Right ventricle myocardium superior (tissue), 1 donor: ENCODE measurements at places on chromosomes 12 and 14. TPM values are rescaled to one million over a fixed set of nuclear protein-coding genes. Genes with fewer than 3 reads are reported as not detected.
A peak's percentile ranks its signal among the peaks of the same experiment; 100 is the strongest.

DNA sequence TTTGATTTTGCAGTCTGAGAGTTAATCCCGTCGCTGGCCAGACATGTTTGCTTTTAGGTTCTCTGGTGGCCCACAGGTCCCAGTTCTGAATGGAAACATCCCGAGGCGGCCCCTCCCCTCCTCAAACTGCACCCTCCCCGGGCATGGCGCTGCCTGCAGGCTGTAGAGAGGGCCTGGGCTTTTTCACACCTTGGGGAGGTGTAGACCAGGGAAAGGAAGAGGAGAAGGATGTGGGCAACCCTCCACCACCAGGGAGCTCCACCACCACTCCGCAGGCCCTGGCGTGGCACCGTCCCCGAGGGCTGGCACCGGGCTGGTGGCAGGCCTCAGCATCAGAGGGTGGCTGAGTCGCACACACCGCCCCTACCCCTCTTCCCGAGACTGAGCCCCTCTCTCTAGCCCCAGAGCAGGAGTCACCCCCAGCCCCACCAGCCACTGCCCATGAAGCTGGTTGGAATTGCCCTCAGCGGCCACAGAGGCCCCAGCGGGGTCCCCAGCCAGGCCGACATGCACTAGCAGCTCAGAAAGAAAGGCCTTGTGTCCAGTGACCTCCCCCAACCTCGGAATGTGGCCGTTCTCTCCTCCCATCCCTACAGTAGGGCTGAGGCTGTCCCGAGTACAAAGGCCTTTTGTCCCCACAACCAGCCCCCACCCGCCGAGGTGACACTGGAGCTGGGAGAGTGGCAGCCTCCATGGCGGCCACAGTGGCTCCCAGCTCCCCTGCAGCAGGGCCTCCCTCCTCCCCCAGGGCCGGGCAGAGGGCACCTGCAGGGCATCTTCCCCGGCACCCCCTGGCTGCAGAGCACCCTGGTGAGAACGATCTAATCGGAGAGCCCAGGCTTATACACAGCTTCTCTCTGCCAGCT lies 23.5 kb upstream of the INF2 start:
- peak; percentile 61 for DNase-seq

DNA sequence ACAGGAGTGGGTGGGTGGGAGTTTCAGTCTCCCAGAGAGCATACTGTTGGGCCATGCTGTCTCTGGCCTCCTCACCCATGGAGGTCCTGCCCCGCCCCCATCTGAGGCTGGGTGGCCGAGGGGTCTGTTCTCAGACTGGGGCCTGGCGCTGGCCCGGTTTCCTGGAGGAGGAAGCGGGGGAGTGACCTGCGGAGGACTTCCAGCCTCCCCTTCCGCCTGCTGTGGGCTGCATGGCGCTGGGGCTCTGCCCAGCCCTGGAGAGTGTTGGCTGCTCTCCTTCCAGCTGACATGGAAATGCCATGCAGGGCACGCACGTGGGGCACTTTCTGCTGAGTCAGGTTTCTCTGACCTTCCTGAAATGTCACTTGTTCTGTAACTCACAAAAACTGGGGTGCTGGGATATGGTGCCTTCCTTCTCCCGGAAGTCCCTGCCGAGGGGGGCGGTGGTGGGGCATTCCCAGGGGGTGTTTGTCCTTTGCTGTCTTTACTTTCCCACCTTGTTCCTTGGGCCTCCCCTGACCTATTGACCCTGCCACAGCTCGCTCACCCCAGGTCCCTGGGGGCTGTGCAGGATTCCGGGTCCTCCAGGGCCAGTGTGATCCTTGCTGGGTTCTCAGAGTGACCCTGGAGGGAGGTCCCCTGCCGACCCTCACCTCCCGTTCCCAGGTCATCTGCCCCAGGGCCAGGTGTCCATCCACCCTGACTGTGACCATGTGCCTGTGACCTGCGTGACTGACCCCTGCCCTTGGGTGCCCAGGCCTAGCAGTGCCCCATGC lies 23.6 kb downstream of the PACS2 start:
- DNase-seq = peak; percentile 81

- DNase-seq = no peak
Measured at GRCh38 chr14:23071921-23072539, 14.7 kb upstream of the CDH24 start.

DNA sequence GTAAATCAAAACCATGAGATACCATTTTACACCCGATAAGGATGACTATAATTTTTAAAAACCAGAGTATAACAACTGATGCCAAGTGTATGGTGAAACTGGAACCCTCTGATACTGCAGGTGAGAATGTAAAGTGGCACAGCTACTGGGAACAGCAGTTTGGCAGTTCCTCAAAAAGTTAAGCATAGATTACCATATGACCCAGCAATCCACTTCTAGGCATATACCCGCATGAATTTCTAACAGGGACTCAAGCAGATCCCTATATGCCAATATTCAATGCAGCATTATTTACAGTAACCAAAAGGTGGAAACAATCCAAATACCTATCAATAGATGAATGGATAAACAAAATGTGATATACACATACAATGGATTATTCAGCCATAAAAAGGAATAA lies 57.4 kb downstream of the BAZ1A start:
- DNase-seq = no peak

- no peak for DNase-seq
Measured at GRCh38 chr12:46815809-46816208, 10.0 kb downstream of the SLC38A4 start.

DNA sequence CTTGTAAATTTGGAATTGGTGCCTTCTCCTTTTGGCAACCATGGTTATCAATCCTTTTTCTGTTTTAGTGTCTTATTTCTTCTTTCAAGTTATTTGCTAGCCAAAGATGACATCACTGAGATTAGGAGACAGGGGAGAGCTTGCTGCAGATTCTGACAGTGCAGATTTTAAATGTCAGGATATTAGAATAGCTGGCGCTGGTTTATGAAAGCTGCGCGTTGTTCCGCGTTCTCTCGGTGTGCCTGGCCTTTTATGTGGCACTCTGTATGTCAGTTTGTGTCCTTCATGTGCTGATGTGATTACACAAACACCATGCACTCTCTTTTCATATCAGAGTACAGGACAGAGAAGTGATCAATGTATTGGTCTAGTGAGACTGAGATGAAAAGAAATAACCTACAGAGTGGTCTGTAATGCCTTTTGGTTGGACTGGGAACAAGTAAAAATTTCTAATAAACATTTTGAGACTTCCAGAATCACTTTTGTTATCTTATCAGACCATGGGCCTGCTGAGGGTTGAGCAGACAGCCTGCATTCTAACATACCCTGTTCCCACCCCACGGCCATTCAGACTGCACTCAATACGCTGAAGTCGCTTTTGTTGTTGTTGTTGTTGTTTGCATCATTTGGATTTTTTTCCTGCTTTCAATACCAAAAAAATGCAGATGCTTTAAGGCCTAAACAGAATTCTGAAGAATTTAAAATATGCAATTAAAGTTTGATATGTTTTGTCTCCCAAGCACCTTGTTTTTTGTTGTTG lies 49.7 kb upstream of the TRAF3 start:
- no peak for DNase-seq

DNA sequence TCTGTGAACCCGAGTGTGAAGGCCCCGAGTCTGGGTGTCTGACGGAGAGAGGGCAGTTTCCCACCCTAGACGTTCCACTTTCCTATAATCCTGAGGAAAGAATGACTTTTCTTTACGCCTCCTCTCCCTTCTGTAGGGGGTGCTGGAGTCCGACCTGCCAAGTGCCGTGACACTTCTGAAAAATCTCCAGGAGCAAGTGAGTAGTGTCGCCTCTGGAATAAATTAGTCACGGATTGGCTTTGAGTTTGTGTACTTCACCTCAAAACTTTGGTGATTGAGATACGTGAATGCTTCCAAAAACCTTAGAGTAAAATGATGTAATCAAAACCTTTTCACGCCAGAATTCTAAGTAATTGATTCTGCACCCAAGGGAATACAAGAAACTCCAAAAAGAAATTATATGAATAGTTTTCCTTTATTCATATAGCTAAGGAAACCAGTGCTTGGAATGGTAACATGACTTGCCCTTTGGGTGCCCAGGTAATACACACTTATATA lies 452 bp downstream of the NGDN start:
- no peak for DNase-seq

DNA sequence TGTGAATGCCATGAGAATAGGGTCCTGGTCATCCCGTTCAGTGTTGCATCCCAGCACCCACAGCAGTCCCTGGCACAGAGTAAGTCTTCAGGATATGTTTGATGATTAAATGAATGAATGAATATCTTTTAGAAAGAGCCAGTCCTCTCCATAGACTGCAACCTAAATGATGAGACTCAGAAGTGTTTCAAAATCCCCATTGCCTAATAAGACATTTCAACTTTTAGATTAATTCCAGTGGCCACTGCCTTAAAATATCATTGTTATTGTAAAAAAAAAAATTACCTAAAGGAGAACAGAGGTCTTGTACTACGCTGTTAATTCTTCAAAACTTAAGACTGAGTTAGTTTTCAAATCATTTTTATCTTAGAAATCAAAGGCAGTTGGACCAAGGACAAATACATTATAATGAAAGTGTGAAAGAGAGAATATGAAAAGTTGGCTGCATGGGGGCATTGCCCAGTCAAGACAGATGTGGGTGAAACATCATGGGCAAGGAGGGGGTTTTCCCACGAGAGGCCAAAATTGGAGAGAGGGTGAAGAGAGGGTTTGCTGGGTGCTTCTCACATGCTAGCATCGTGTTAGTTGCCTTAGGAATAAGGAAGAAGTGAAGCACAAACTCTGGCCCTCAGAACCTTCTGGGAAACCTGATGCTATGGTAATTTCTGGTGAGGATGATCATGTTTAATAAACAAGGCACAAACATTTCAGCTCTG lies 26.3 kb upstream of the CPM start:
- DNase-seq = no peak

DNA sequence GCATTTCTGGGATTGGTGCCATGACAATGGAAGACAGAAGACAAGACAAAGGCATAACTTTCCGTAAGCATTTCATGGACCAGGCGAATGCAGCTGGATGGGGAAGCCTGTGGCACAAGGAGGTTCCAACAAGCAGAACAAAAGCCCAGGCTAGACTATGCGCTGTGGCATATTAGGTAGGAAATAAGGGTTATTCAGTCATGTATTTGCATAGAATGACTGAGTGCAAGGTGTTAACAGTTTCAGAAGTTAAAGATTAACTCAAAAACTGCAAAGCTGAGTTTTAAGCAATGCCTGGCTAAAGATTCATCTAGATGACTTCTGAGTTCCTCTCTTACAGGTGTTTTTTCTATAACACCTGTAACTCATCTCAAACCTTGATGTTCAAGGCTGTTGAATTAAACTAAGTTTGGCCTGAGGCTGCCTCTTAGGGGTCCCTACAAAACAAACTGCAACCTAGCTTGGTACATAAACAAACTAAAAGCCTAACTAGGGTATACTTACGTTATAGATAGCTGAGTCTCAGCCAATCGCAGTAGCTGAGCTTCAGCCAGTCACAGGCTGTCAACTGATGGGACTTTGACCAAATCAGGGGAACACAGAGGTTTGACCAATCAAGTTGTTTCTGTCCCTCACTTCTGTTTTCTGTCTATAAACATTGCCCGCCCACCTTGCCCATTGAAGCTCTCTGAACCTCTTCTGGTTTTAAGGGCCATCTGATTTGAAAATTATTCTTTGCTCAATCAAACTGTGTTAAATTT lies 52.2 kb upstream of the PLBD1 start:
- DNase-seq = no peak

- no peak for DNase-seq
Measured at GRCh38 chr14:45492876-45493275, 239.9 kb upstream of the MIS18BP1 start.

- DNase-seq = no peak
Measured at GRCh38 chr12:79331870-79332269, 358.9 kb downstream of the PAWR start.

DNA sequence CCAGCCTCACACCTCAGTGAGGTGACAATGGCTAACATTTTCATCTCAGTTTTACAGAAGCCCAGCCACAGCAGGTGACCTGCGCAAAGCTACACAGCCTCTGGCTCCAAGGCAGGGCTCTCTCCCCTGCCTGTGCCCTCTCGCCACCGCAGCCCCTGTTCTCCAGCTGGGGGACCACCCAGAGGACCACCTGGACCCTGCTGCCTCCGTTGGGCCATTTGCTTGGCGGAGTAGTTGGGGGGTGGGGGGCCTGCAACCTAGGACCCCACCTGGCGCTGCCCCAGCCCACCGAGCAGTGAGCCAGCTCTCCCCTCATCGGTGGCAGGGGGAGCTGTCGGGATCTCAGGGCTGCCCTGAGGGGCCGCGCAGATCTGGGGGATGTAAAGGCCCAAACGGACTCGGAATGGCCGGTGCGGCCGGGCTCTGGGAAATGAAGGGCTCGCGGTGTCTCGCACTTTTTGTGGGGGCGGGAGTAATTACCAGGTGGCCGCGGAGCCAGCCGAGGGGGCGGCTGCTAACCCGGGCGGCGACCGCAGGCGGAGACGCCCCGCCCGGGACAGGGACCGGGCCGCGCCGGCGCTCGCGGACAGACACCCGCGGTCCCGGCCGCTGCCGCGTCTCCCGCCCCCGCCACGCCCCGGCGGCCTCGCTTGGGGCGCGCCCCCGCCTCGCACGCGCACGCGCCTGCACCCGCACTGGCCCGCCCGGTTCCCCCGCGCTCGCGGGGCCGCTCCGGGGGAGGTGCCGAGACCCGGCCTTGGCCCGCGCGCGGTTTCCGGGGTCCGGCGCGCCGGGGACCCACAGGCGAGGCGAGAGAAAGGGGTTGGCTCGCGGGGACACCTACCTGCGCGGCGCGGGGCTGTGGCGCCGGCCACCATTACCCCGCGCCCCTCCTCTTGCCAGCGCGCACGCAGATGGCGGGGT lies 8.6 kb upstream of the GPR68 start:
- peak; percentile 66 for DNase-seq

GRCh38 chr12:96383991-96384390 lies 16.2 kb downstream of the CDK17 start:
- no peak for DNase-seq

DNA sequence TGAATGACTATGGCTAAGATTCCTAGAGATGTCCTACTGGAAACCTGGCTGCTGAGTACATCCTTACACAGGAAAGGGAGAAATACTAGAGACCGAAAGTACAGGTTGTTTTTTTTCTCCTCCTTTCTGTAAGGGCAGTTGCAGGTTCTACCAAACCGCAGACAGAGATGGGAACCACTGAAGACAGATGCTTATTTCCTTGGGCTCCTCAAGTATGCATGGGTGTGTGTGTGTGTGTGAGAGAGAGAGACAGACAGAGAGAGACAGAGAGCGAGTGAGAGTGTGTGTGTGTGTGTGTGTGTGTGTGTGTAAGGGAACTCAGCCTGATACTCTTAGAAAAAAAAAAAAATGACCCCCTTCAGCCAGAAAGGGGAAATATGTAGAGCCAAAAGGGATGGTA lies 42.5 kb downstream of the MAP4K5 start:
- DNase-seq = no peak

Gene FAM181A
- total RNA-seq = not detected

Gene CRIP2
- 1,011 TPM for total RNA-seq

Gene DEPDC4
- total RNA-seq = 0.32 TPM

Gene CNTN1
- total RNA-seq = 0.46 TPM
